ENCODE measurements at places on chromosomes 1 and 21. TPM values are rescaled to one million over a fixed set of nuclear protein-coding genes. Genes with fewer than 3 reads are reported as not detected.

GRCh38 chr1:243495442-243496186 lies 239.8 kb downstream of the SDCCAG8 start:
- DNase-seq: no peak

DNA sequence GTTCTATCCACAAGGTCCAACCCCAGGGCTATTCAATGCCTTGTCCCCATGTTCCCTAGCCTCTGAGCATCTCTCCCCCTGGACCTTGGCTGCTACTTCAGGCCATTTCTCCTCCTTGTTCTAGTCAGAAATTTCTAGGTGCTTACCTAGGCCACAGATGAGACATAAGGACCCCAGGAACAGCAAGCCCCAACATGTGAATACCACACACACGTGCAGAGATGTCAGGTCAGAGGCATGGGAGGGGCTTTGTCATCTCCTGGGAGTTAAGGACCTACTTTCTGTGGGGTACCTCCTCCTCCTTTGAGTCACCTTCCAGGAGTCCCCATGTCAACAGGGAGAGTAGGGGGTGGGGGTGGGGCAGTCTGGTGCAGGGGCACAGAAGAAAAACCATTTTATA lies 7.1 kb upstream of the RGS16 start:
- no peak for DNase-seq

The RGSL1 gene
- not detected for total RNA-seq

The CPT2 gene
- 12.6 TPM for total RNA-seq

The C1orf94 gene
- not detected for total RNA-seq
